ENCODE measurements at places on chromosomes 7 and 10.
A peak's percentile ranks its signal among the peaks of the same experiment; 100 is the strongest.

- DNase-seq, result no peak
These were observed 40.4 kb downstream of the BAIAP2L1 start for GRCh38 chr7:98360221-98361130.

DNA sequence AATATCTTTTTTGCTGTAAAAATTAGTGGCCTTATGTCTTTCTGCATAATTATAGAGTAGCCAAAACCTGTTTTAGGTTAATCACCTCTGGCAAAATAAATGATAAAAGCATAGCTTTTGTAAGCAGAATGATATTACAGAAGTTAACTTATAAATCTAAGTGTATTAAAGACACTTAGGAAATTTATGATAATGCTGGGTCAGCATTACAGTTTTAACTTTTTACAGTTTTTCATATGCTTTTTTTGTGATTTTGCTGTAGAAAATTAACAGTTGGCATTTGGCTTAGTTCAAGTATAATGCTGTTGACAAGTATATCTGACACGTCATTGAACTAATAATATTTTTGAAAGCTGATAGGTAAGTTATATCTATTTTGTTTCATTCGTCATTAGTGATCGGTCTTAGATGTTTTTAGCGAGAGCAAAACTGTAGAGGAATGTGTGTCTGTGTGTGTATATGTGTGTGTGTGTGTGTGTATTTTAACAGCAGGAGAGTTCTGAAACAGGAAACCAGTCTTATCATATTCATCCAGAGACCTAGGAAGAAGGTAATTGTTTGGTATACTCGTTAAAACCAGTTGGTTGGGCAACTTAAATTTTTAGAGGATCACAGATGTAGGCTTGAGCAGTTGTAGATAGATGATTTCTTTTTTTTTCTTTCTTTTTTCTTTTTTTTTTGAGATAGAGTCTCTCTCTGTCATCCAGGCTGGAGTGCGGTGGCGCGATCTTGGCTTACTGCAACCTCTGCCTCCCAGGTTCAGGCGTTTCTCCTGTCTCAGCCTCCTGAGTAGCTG lies 15.4 kb downstream of the PTEN start:
- no peak for DNase-seq

DNA sequence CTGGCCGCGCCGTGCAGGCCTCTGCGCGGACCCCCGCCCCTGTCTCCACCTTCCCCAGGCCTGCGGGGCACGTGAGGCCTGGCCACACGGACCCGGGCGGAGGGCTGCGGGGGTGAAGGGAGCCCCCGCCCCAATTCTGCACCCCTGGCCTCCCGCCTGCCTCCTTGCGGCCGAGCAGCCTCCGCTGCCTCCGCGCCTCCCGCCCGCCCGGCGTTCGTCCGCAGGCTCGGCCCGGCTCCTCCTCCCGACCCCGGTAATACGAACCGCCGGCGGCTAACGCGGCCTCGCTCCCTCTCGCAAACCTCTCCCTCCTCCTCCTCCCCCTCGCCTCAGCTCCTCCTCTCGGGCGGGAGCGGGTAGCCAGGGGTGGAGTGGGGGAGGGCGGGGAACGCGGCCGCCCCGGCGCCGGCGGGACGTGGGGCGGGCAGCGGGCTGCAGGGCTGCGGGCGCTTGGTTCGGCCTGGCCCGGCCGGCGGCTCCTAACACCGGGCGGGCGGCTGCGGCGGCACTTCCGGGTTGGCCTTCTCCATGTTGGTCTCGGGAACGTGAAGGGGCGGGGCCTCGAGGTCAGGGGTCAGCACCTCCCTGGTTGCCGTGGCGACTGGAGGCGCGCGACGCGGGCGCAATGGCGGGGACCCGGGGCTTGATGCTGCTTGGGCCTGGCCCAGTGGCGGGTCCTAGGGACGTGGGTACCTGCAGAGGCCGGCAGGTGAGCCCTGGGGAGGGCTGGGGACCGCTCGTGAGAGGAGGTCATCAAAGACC lies at the start of gene RAB11FIP2:
RAB11FIP2 (minus strand) TSS at position 547 of the 762 bp plus-strand sequence. CDS start 778 bp downstream, outside the sequence.
- peak; percentile 93 for DNase-seq

DNA sequence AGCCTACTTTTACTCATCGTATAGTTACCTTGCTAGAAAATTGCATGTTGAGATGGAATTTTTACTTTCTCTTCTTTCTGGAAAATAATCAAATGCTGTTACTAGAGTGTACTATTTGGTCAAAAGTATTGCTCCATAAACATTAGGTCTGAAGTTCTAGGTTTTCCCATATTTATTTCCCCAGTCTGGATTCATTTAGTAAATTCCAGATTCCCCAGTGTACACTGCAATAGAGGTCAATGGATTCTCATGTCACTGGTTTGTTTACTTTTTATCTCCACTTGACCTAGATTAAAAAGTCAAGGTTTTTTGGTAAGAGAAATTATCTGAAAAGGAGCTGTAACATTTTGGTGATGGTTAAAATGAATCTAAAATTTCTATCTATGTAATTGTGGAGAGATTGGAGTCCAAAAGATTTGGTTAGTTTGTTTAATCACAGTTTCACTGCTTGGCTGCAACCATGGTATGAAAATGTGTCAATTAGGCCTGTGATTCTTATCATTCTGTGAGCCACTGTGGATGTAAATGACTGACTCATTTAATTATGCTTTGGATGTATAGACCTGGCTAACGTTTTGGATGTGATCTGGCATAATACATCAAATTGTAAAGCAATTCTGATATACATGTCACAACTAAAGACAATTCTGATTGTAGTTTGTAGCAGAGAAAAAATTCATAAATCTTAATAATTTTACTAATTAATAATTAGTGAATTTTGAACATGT lies 32.7 kb upstream of the STEAP4 start:
- no peak for DNase-seq

DNA sequence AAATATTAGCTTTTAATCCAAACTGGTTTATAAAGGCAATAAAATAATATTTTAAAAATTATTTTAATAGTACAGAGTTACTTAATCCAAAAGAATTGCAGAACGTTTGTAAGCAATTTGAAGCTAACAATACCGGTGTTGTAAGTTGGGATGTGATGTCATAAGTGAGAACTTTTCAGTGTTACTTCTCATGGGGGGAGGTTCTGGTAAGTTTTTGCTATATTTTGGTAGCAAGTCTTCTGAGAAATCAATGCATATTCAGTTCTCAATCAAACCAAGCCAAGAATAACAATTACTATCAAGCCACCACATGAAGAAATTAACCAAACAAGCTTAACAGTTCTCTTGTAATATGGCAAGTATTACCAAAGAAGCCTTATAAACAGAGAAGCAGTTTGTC lies 147.1 kb upstream of the ASAH2 start:
- DNase-seq, result no peak

DNA sequence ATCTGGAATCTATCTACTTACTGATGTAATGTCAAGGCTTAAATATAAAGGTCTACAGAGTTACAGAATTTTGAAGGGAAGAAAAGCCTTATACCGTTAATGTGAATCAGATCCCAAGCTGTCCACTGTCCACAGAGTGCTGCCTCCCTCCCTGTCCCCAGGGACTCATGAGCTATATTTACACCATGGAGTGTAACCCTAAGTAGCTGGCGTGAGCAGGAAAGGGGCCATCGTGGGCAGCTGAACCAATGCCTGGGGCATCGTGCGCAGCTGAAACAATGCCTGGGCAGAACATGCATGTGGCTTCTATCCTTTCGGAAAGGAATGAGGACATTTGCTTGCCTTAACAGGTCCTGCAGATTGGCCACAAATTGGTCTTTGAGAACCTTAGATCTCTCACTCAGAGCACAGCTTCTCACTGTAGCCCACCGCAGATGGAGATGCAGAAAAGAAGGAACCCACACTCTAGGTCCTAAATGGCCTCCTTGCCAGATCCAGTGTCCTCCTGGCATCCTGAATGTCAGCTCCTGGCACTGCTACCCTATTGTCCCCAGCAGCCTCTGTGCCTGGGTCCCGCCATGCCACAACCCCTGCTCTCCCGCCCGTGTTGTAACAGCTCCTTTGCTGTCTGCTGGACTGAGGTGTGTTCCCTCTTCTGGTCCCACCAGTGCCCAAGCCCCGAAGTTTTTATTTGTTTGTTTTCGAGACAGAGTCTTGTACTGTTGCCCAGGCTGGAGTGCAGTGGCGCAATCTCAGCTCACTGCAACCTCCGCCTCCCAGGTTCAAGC lies 30.3 kb downstream of the CCDC3 start:
- DNase-seq, result no peak

GRCh38 chr7:1193593-1194424 lies 33.8 kb upstream of the ZFAND2A start:
- DNase-seq, result peak; percentile 28

- DNase-seq, result no peak
These were observed 53.9 kb downstream of the AP3M1 start for GRCh38 chr10:74096777-74097176.

GRCh38 chr7:2990949-2991470 lies 52.7 kb downstream of the CARD11 start:
- DNase-seq, result no peak

DNA sequence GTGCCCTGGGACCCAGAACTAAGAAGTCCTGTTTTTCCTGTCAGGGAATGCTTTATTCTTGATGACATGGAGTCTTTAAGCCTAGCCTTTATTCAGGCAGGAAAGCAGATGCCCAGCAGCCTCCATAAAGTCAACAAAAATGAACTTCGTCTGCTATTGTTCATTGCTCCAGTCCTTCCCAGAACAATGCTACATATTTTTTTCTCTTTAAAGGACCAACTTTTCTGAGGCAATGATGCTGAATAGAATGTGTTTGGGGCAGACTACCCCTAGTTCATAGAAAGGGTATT lies 47.6 kb upstream of the PDCD4 start:
- no peak for DNase-seq

- DNase-seq, result no peak
These were observed 171.1 kb downstream of the GLI3 start for GRCh38 chr7:42065942-42066341.

DNA sequence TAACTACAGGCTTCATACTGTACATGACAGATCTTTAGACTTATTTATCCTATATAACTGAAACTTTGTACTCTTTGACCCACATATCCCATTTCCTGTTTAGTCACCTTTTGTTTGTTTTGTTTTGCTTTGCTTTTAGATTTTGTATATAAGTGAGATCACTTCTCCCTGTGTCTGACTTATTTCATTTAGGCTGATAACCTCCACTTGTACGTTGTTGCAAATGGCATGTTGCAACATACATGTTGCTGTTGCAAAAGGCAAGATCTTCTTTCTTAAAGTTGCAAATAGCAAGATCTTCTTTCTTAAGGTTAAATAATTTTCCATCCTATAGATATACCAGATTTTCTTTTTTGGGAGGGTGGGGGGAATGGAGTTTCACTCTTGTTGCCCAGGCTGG lies 341.5 kb downstream of the OTUD1 start:
- DNase-seq, result no peak

DNA sequence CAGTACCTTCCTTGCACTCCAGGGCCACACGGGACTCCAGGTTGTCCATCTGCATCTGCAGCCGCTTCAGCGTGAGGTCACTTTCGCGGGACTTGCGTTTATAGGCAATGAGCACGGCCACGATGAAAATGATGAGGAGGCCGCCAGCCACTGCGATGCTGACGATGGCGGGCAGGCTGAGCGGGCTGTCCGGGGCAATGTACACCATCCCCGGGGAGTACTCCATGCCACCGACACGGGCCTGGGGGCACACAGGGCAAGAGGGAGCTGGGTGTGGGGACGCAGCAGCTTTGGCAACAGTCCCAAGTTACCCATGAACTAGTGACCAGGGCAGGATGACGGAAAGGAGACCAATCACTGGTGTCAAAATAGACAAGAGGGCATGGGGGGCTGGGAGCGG lies 396.6 kb downstream of the PLXNA4 start:
- no peak for DNase-seq

DNA sequence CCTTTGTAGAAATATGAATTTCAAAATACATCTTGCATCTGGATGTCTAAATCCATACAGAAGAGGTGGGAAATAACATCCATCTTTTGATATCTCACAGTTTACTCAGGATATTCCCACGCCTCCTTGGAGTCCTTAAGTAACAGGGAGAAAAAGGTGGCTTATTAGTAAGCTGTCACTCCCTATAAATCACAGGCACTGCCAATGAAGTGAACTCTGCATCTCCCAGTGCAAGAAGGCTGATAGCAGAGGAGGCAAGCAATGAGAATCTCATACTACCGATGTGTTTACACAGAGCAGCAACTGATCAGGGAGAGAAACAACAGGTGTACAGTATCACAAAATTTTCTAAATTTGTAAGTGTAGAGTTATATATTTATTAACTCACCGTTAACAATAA lies 551.8 kb downstream of the NXPH1 start:
- DNase-seq, result no peak

- DNase-seq, result no peak
These were observed 35.9 kb downstream of the PKD1L1 start for GRCh38 chr7:47912332-47912731.

DNA sequence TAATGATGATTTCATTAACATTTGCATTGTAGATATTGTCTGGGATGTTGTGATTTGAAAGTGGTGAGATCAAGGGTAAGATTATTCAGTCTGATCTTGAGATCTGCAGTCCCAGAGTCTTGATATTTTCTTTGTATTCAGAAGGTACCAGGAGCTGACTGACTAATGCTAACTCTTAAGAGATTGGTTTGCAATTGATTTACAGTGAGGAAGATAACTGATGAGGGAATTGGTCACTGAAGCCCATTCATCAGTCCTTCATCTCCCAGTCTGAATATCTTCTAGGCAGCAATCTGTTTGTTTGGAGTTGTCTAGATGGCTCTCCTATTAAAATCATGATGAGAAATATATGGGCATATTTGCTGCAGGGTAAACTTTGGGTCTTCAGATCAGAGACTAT lies 473.7 kb downstream of the ARL4A start:
- DNase-seq, result no peak

GRCh38 chr10:94383530-94383929 lies 18.8 kb upstream of the TBC1D12 start:
- no peak for DNase-seq

GRCh38 chr10:8389630-8390029 lies 335.1 kb downstream of the GATA3 start:
- DNase-seq, result no peak
